Hair follicular keratinocyte (primary cell): ENCODE measurements at places on chromosomes 7 and 10. TPM values are rescaled to one million over a fixed set of nuclear protein-coding genes. Genes with fewer than 3 reads are reported as not detected.

CYP3A4 gene
- not detected in 2 replicates for total RNA-seq

FUOM gene
- 17.5 and 28.8 TPM in 2 replicates for total RNA-seq

WNT8B gene
- not detected in 2 replicates for total RNA-seq

UNCX gene
- not detected in 2 replicates for total RNA-seq

FKBP9 gene
- 153 and 238 TPM in 2 replicates for total RNA-seq

CROT gene
- 6.8 and 10.4 TPM in 2 replicates for total RNA-seq

GPR85 gene
- total RNA-seq, result 0.34 TPM in 1 of 2 replicates, not detected in the other

PON1 gene
- not detected in 2 replicates for total RNA-seq
